Cardiac septum (tissue), 1 donor: ENCODE measurements at places on chromosomes 2 and 18. TPM values are rescaled to one million over a fixed set of nuclear protein-coding genes. Genes with fewer than 3 reads are reported as not detected.

GRCh38 chr2:177478029-177478428, 85.5 kb downstream of the AGPS start:
- DNase-seq: no peak

DNA sequence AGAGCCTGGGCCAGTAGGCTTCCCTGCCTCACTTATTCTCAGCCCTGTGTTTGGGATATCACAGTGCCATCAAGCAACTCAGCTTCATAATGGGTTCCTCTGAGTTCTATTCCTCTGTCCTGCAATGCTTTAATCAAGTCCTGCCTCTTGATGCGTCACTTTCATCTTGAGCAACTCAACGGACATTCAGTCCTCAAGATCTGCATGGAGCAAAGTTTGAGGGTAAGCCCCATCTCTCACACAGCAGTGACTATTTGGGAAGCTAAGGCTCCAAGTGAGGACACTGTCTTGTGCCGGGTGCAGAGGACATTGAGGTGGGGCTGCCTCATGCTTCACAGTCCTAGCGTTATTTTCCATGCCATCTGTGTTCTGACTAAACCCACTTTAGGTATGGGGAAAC, 50.9 kb upstream of the PLB1 start:
- DNase-seq: no peak

The OSBPL6 gene
- 5.5 TPM for total RNA-seq

The GAREM2 gene
- 1.1 TPM for total RNA-seq

DNA sequence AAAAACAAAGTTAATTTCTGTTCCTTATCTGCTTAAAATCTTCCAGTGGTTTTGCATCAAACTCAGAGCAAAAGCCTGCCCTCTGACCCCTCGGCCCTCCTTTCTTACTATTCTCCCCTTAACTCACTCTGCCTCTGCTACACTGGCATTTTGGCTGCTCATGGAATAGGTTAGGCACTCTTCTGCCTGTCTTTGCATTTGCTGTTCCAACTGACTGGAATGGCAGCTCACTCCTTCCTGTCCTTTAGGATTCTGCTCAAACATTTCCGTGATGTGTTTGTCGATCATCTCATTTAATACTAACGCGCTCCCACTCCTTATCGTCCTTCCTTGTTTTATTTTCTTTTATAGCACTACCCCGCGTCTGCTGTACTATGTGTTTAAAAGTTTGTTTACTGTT, 815 bp downstream of the CEBPZ start:
- no peak for DNase-seq

DNA sequence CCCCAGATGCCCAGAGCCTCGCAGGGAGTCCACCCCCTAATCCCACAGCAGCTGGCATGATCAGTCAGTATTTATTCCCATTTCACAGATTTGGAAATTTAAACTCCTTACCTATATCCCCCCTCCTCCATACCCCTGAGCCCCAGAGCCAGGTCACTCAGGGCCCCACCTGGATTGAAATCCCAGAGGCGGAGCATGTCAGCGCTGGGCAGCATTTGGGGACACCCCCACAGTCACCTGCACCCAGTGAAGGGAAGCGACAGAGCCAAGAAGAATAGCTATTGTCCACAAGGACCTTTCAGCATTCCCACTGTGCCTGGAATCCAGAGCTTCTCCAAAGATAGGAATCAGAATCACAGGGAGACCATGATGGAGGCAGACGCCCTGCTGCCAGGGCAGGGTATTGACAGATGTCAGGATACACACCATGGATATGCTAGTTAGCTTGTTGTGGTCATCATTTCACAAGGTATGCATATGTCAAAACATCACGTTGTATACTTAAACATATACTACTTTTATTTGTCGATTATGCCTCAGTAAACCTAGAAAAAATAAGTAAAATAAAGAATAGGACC, 968 bp upstream of the ASTL start:
- DNase-seq: no peak

GRCh38 chr18:10072671-10073175, 158.9 kb downstream of the VAPA start:
- DNase-seq: no peak

The NIF3L1 gene
- total RNA-seq: 19.1 TPM

GRCh38 chr2:221120643-221121042, 451.5 kb downstream of the EPHA4 start:
- DNase-seq: no peak

The TFCP2L1 gene
- 0.03 TPM for total RNA-seq

GRCh38 chr2:8006181-8006580, 675.7 kb upstream of the ID2 start:
- DNase-seq: no peak

DNA sequence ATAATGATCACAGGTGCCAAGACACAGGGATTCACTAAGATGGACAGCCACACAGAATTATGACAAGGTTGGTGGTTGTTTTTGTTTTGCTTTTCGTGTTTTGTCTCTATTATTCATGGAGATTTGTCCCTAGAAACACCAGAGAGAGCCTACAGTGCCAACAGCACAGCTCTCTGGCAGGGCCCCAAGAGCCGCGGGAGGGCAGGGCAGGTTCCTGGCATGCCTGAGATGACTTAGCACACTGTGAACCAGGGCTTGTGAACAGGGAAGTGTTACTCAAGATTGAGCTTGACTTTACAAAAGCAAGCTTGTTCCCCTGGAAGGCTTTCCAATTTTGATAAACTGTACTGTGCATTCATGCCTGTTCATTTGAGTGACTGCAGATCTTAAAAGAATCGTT, 437.4 kb upstream of the SALL3 start:
- no peak for DNase-seq

- DNase-seq: no peak
Observed at GRCh38 chr2:74427551-74427950, 6.0 kb downstream of the WDR54 start.

- DNase-seq: no peak
Observed at GRCh38 chr2:121776885-121777698, 21.6 kb downstream of the TSN start.

The NEDD4L gene
- total RNA-seq: 49.3 TPM
